ENCODE measurements at places on chromosomes 12 and 14.

DNA sequence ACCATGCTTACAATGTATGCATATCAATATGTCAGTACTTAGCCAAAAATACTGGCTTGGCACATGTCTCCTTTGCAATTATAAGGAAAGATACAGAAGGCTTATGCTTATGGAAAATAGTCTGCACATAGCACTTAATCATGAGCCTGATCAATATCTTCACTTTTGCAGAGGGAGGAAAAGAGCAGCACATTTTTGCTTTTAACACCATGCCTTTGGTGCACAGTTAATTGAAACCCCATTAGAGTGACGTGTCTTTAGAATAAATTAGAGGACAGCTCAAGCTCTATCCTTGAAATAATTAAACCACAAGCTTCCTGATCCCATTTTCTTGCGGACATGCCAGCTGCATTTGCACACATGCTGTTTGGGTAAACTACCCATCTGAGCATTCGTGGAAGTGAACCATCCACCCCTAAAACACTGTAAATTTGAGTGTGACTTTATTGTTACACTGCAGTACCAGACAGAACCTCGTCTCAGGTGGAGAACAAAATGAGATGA, 839.9 kb upstream of the MGAT4C start:
- DNase-seq = no peak

GRCh38 chr12:132246997-132247717, 82.2 kb downstream of the GALNT9 start:
- no peak for DNase-seq

DNA sequence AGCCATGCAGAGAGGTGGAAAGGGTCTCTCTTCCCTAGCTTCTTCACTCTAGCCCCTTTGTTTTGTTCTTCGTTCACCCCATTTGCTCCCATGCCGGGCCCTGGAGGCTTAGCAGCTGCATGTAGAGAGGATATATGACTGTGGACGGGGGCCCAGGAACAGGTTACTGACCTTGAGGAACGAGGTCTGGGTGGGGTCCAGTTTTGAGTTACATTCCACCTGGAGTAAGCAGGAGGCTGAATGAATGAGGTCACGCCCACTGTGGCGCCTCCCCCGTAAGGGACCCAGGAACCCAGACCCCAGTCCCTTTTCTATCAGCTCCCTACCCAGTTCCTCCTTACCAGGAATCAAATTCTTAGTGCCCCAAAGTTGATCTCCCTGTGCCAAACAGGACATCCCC, 6.6 kb downstream of the NDRG2 start:
- DNase-seq = no peak

- DNase-seq = no peak
These were observed 21.2 kb upstream of the CDCA4 start for GRCh38 chr14:105041841-105042765.

DNA sequence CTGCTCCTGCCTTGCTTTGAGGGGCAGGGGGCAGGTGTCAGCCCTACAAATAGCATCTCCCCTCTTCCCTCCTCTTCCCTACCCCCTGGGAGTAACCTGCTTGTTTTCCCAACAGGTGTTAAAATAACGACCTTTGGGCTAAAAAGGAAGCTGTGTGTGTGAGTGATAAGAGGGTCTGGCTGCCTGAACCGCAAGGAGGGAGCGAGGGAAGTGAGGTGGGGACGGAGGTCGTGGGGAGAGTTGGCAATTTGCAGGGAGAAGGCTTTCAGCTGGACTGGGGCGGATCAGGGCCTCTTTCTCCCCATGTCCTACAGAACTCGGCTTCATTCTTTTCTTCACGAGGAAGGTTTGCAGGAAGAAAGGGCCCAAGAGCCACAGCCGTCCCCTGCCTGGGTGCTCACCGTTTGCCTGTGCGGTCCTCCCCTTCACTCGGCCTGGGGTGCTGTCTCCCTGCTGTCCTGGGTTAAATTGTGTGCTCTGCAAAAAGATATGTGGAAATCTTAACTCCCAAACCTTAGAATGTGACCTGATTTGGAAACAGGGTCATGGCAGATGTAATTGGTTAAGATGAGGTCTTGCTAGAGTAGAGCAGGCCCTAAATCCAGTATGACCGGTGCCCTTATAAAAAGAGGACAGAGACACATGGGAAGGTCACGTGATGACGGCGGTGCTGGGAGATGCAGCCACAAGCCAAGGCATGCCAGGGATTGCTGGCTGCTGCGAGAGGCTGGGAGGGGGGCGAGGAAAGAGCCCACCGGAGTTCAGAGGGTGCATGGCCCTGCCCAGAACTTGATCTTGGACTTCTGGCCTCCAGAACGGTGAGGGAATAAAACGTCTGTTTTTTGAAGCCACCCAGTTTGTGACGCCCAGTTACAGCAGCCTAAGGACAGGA, 38.7 kb upstream of the NCOR2 start:
- no peak for DNase-seq

GRCh38 chr12:39355841-39356240, 87.1 kb downstream of the KIF21A start:
- no peak for DNase-seq

- peak; percentile 65 for DNase-seq
These were observed 16.0 kb upstream of the RNASE10 start for GRCh38 chr14:20489093-20489994.

DNA sequence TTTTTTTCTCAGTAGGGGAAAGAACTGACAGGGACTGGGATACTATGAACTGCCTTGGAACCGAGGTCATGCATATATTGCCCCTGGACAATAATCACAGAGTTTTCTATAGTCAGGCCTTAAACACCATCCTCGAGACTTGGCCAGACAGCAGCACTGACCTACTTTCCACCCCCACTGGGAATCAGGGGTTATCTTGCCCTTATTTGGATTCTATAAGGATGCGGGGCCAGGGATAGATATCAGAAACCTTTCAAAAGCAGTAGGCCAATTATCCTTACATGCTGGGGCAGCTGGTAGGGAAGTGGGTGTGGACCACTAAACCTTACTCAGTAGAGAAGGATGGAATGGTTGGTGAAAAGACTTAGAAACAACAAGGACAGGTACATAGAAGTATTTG, 2.0 kb downstream of the ZNF219 start:
- DNase-seq = no peak

DNA sequence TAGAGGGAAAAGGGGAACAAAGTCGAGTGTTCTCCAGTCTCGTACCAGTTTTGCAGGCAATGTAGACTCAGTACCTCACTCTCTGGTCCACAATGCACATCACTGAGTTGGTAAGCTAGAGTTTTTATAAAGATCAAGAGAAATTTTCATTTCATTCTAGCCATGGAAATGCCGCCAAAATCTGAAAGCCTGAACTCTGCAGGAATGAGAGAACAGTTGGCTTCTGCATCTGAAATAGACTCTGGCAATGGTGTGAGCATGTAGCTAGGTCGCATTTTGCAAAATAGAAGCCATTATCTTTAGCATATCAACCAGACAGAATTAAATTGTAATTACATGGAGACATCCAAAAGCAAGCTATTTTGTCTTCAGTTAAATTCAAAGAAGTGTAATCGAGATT, 381.0 kb downstream of the NOVA1 start:
- no peak for DNase-seq

DNA sequence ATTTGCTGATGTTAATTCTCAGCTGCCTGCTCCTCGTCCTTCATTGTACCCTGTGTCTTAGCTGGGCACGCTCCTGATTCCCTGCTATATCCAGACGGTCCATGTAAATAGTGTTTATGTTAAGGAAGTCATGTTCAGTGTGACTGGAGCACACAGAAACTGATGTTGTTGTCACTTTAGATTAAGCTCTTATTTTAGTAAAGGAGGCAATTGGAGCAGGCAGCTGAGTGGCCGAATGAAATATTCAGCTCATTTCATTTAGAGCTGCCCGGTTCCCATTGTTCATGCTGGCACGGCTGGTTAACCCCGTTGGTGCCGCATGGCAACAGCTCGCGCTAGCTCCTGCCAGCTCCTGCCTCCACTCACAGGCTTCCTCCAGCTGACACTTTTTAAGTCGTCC, 446.8 kb upstream of the SOX5 start:
- no peak for DNase-seq

- DNase-seq = peak; percentile 9
These were observed 75.3 kb downstream of the KDM2B start for GRCh38 chr12:121505513-121505912.

GRCh38 chr14:56561606-56562005, 18.0 kb upstream of the TMEM260 start:
- no peak for DNase-seq

DNA sequence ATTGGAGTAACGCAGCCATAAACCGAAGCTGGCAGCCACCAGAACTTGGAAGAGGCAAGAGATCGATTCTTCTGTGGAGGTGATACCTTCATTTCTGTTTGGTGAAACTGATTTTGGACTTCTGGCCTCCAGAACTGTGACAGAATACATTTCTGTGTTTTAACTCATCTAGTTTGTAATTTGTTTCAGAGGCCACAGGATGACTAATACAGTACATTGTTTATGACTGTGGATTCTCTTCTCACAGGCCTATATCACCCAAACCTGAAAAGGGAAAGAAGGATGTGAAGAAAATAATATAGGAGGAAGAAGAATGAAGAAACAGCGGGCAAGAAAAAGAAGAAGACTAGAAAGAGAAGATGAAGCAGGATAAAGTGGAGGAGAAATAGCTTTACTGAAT, 263.8 kb upstream of the DIO2 start:
- peak; percentile 34 for DNase-seq

DNA sequence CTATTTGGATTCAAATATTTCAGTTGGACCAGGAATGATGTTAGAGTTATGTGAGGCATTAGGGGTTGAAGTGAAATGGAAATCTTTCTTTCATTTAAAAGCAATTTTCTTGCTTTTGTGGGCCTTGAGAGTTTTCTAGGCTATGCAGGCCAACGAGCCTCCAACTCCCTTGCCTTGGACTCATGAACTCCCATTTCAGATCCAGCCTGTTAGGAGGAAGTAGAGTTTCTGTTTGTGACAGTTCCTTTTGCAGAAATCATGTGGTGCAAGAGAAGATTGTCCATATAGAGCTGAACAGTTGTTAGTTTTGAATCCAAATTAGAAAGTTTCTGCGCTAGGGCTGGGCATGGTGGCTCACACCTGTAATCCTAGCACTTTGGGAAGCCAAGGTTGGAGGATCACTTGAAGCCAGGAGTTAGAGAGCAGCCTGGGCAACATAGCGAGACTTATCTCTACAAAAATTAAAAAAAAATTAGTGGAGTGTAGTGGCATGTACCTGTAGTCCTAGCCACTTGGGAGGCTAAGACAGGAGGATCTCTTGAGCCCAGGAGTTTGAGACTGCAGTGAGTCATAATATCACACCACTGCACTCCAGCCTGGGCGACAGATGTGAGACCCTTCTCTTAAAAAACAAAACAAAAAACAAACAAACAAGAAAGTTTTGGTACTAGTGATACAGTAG, 47.3 kb upstream of the MED13L start:
- no peak for DNase-seq

DNA sequence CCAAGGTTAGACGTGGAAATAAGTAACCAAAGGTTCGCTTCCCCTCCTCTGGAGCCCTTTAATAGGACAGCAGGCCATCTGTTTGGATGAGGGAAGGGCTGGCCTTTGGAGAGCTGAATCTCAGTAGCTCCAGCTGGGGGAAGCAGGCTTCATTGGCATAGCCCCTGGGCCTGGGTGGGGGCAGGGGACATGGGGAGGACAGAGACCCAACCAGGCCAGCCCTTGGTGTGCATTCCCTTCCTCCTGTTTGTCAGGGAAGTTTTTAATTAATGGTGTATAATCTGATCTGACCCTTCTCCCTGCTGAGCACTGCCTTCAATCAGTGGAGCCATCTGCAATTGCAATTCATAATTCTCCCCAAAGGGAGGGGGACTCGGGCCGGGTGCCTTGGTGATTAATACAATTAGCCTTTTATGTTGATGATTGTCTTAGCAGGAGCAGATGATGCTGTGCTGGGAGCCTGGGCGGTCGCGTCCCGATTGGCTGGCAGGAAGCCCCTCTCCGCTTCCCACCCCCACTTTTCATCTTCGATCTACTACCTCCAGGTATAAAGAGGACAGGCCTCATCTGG, 6.4 kb downstream of the AQP6 start:
- no peak for DNase-seq

- DNase-seq = no peak
These were observed 4.4 kb downstream of the ADAM20 start for GRCh38 chr14:70530417-70530816.
